ENCODE measurements at places on chromosomes 4 and X.

- DNase-seq: no peak
Measured at GRCh38 chr4:181278941-181279340, 964.3 kb upstream of the TENM3 start.

DNA sequence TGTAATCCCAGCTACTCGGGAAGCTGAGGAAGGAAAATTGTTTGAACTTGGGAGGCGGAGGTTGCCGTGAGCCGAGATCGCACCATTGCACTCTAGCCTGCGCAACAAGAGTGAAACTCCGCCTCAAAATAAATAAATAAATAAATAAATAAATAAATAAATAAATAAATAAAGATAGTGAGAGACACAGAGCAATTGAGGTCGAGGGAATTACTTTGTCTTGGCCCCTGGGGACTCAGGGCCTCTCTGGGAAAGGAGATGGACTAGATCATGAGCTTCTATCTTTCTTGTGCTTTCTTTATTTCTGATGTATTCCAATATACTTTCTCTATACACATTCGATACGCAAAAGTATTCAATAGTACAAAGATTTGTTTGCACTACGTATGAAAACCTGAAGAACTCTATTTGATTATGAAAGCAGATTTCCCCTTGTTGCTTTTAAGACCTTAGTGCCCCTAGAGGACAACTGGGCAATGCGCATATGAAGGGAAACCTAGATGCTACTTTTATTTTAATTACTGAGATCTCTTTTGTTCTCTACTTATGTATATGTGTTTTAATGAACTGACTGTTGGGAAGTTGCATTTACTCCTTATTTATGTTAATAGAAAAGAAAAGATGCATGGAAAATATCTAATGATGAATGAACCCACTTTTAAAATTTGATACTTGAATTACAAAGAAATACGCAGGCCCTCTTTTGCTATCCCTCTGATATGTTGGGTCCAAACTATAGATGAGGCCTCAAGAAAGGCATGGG, 12.8 kb upstream of the ELOVL6 start:
- DNase-seq: no peak

- no peak for DNase-seq
Measured at GRCh38 chrX:113297437-113297836, 456.8 kb upstream of the AMOT start.

DNA sequence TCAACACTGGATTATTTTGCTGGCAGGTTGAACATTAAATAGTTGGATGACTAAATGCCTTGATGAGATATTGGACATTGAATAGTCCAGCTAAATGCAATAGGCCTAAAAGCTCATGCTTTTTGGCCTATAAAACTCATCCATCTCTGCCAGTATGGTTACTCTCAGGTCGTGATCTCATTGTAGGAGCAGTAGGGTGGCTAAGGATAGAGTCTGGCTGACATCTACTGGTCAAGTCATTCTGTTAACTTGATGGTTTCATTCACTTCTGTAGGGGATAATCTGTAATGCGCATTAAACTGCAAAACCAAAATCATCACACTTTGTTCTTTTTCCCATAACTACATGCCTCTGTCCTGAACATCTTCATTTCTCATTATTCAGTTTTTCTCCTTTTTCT, 227.0 kb downstream of the DKK2 start:
- peak; percentile 0 for DNase-seq

GRCh38 chr4:140406292-140406691, 21.2 kb downstream of the CLGN start:
- DNase-seq: no peak

DNA sequence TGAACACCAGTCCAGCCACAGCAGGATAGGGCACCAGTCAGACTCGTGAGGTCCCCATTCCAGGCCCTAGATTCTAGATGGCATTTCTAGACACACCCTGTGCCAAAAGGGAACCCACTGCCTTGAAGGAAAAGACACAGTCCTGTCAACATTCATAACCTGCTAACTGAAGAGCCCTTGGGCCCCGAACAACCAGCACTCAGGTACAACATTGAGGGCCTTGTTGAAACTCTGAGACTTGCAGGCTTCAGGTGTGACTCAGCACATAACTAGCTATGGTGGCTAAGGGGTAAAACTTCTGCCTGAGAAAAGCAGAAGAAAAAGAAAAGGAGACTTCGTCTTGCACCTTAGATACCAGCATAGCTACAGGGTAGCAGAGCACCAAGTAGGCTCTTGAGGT, 252.9 kb upstream of the GRID2 start:
- DNase-seq: no peak

GRCh38 chr4:139329665-139330200, 27.5 kb upstream of the NDUFC1 start:
- no peak for DNase-seq

GRCh38 chrX:42075032-42075431, 151.7 kb upstream of the CASK start:
- DNase-seq: no peak

GRCh38 chr4:175499735-175500352, 312.2 kb downstream of the GPM6A start:
- DNase-seq: no peak

GRCh38 chr4:87304745-87305432, 17.8 kb downstream of the HSD17B13 start:
- no peak for DNase-seq

DNA sequence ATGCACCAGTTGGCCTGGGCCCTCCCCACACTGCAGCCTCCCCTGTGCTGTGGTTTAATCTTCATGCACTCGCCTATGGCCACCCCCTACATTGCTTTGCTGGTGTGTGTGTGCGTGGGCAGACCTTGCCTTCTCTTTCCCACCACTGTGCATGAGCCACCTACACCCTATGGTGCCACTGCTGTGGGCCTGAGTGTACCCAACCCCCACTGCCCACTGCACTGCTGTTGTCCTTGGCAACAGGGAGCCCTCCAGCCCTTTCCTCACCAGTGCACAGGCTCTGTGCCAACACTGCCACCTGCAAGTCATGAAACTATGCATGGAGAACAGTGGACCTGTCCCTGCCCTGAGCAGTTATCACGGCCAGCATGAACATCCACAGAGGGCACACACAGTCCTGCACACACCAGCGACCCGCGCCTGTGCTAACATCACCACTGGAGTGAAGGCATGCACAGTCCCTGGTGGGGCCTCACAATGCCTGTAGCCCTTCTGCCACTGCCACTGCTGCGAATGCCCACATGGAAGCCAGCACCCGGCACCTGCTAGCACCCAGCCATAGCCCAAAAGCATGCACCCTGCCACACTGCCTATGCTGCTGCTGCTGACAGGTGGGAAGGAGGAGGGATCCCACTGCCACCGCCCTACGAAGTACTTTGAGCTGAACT, 237.8 kb upstream of the ARSJ start:
- no peak for DNase-seq

DNA sequence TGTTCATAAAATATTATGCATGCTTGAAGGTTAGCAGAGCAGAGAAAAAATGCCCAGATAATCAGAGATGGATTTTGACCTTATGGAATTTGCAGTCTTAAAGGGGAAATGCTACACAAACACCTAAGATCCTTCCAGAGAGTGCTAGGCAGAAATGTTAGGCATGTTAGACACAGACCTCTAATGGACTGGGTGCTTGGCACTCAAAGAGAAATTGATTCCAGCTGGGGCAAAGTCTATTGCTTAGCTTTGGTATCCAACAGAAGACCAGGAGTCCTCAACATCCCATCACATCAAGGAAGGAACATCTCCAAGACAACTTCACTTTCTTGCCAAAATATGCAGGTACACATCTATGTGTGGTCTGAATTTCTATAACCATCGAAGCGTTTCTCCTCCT, 32.2 kb upstream of the PPARGC1A start:
- no peak for DNase-seq

- DNase-seq: no peak
Measured at GRCh38 chr4:176002007-176002613, 63.5 kb upstream of the WDR17 start.

GRCh38 chrX:20042221-20042620, 51.4 kb upstream of the BCLAF3 start:
- no peak for DNase-seq

DNA sequence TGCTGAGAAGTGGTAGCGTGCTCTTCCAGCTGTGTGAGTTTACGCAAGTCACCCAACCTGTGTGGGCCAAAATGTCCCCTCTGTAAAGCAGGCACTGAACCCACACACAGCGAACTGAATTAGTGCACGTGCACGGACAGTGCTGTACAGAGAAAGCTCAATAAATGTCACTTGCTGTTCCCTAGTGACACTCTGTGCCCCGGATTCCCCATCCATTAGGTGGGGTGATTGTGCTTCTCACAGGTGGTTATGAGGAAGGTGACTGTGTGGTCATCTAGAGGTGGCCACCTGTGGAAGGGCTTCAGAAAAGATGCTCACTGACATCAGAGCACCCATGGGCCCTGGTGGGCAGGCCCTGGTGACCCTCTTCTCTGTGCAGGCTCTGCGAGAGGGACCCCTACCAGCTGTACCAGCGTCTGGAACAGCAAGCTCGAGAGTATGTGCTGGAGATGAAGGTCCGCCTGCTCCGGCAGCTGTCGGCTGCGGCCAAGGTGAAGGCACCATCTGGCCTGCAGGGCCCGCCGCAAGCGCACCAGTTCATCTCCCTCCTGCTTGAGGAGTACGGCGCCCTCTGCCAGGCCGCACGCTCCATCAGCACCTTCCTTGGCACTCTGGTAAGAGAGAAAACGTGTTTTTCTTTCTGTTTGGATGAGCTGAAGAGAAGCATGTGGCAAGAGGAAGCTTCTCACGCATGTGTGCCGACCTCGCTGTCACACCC, 94.3 kb downstream of the FAM193A start:
- DNase-seq: no peak

DNA sequence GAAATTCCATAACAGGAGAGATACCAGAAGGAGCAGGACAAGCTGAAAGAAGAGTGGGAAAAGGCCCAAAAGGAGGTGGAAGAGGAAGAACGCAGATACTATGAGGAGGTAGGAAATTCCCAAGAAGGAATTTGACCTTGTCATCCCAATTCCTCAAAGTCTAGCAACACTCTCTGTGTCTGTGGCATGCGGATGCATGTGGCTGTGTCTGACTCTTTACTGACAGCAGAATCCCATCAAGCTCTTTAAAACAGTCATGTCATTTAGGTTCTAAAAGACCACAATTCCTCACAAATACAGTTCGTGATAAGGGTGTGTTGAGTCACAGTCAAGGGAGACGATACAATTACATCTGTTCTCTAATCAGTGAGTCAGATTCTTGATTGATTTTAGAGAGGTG, 68.5 kb downstream of the PHOX2B start:
- no peak for DNase-seq

GRCh38 chr4:6248394-6248793, 21.3 kb upstream of the WFS1 start:
- DNase-seq: no peak

DNA sequence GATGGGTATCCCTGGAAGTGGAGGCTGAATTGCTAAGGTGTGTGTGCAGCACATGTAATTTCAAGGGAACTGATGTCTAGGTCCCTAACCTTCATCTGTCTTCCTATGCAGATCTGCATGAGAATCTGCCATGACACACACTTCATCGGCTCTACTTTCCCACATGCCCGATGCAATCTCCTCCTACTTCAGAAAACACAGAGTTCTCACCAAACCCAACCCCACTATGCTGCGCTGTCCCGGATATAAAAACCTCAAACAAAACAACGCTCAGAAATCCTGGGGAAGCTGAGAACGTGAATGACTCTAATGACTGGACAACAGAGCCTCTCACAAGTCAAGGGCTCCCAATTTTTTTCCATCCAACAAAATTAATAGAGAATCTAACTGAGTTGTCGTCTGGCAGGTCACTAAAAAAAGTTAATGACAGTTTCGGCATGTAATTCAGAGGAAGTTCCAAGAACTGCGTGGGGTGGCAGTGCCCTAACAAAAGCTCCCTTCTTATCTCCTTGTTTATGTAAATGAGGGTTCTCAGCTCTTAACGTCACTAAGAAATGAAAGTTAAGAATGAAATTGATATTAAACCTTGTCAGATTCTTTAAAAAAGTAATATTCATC, 39.0 kb downstream of the STX18 start:
- DNase-seq: no peak

- DNase-seq: no peak
Measured at GRCh38 chr4:153844144-153844543, 55.3 kb upstream of the SFRP2 start.

DNA sequence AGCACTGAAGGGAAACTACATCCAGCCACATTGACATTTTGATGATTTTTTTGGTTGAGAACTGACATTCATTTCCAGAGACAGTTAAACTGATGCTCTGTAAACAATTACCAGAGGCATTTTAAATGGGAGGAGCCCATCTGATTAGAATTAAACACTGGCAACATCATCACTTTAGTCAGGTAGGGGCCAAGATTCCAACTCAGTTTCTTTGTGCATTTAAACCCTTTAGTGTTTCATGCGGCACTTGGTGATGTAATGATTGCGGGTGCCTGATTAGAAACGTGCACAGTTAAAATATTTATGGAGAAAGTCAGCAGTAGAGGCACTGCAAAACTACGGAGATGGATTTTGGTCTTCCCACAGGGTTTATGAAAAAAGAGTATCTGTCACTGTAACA, 16.1 kb downstream of the TNIP3 start:
- DNase-seq: no peak

DNA sequence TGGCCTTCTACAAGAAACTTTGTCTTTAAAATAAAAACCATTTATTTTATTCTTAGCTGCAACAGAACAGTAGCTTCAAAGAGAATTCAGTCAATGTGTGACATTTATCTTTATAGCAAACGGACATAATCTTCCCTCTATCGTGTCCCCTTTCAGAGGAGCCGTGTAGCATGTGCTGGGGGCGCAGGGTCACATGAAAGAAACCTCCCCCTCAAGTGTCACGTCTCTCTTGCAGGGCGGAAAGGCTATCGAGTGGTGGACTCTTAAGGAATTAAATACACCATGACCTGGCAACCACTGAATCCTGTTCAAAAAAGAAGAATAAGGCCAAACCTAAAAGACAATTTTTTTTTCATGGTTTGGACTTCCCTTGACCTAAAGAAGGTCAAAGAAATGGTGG, 40.2 kb downstream of the ZNF827 start:
- no peak for DNase-seq

- no peak for DNase-seq
Measured at GRCh38 chr4:138263247-138263816, 21.2 kb upstream of the SLC7A11 start.
